ENCODE measurements at places on chromosomes 2 and 18.

DNA sequence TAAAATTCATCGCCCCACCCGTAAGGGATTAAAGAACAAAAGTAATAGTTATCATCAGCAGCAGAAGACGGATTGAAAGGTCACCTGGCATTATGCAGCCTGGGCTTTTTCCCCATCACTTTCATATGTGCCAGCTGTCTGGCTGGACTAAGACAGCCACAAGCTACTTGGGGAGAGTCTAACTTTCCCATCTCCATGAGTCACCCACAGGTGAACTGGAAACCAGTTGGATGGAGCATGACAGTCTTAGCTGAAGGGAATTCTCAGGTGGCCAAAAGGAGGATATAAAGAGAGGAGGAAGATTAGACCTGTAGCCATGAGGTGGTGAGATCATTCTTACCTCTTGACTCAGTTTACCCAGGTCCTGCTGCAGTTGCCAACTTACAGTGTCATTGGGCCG lies 7.0 kb upstream of the FAM178B start:
- DNase-seq = no peak

GRCh38 chr2:239540174-239540573 lies 139.4 kb upstream of the HDAC4 start:
- no peak for DNase-seq

DNA sequence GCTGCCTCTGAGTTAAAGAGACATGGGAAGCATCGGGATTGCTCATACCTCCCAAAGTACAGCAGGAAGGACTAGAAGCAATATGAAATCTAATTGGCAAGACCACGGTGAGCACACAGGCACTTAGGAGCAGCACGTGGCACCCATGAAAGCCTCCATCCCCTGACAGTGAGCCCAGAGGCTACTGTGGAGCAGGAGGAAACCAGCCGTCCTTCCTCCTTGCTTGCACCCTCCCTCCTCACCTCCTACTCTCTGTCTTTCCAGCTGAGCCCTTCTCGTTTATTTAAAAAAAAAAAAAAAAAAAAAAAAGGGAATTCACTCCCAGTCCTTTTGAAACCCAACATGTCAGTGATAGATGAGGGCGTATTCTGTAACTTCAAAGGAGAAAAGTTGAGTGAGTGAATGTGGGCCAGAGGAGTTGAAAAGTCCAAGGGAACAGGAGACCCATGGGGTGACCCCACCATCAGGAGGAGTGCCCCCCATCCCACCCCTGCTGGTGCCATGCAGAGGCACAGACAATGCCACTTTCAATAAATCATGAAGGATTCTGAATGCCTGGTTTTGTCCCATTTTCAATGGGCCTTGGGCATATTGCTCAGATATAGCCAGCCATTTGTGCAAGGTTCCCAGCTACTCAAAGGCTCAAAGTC lies 96.6 kb upstream of the ALPP start:
- DNase-seq = no peak

DNA sequence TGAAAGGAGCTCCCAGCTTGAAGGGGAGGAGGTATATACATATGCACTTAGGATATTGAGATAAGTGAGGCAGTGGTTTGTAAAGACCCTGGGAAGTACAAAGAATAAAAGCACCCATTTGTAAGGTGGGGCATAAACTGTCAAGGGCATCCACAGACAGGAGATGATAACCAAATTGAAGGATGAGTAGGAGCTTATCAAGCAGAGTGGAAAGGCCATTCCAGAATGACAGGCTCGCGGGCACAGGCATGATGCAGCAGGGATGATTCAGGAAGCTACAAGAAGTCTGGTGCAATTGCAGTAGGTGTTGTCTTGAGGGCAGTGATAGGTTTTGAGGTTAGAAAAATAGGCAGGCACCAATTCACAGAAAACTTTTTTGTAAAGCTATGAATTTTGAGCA lies 504.8 kb downstream of the PIK3C3 start:
- DNase-seq = no peak

DNA sequence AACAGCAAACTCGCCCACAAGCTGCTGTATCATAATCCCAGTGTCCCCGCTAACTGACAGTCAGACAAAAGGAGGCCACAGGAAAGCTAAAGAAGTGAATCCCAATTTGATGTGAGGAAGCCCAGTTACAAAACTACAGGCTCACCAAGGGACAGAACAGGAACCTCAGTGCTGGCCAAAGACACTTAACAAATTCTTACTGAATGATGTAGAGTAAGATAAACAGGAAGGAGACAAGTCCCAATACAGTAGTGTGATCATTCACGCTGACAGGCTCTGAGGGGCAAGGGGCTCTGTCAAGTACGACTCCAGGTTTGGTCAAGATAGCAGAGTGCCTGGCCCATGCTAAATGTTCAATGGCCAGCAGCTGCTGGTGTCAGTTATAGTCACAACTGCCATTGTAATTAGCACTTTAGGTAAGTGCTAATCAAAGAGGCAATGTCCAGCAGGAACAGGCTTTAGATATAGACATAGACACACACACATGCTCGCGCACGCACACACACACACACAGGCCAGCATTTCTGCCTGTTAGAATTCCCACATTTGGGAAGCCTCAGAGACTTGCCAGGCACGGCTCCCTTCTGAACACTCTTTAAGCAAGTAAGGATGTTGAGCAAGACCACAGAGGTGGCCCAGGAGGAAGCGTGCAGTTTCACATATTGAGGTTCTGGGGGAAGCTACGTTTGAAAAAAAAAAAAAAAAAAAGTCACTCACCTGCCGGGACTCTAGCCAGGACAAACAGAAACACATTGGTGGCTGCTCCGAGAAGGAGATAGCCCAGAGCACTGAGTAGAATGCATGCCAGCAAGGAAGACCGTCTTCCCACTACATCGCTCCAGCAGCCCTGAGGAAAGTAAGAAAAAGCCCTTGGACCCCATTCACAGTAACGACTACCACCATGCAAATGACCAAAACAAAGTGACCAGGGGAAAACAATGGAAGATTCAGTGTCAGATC lies 35.4 kb upstream of the TMEM182 start:
- no peak for DNase-seq

- DNase-seq = no peak
These were observed 8.7 kb downstream of the RAB12 start for GRCh38 chr18:8617907-8618306.

DNA sequence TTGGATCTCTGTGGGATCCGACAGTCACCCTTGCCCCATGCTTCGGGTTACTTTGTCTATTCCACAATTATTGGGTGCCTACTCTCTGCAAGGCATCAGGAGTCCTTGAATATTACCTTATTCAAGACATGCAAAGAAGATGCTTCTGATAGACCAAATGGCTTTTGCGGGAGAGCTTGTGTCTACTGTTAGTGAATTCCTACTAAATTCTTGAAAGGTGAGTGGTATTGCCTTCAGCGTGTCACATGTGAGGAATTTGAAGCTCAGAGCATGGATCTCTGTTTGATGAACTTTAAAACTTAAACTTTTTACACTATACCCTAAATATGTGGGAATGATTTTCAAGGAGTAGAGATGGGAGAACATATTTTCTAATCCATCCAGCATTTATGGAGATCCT lies 184.4 kb downstream of the LTBP1 start:
- no peak for DNase-seq

GRCh38 chr2:165857876-165858275 lies 63.8 kb upstream of the GALNT3 start:
- no peak for DNase-seq

DNA sequence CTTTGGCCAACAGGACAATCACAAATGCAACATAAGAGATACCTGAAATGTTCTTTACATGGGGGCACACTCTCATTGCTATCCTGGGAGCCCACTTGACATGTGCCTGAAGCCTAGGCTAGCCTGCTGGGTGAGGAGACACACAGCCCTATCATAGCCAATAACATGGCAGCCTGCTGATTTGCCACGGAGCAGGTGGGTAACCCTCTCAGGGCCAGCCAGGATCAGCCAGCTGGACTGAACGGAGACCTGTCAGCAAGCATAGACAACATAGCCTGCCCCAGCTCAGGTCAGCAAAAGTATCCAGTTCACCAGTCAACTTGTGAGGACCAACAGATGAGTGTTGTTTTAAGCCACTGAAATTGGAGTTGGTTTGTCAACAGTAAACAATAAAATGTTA lies 566.5 kb downstream of the DCDC2C start:
- no peak for DNase-seq

- no peak for DNase-seq
These were observed 471.6 kb downstream of the CPS1 start for GRCh38 chr2:211027976-211028375.

- no peak for DNase-seq
These were observed 868.8 kb downstream of the EPHA4 start for GRCh38 chr2:220703279-220703678.

GRCh38 chr2:85747441-85747840 lies 6.3 kb upstream of the ATOH8 start:
- no peak for DNase-seq

DNA sequence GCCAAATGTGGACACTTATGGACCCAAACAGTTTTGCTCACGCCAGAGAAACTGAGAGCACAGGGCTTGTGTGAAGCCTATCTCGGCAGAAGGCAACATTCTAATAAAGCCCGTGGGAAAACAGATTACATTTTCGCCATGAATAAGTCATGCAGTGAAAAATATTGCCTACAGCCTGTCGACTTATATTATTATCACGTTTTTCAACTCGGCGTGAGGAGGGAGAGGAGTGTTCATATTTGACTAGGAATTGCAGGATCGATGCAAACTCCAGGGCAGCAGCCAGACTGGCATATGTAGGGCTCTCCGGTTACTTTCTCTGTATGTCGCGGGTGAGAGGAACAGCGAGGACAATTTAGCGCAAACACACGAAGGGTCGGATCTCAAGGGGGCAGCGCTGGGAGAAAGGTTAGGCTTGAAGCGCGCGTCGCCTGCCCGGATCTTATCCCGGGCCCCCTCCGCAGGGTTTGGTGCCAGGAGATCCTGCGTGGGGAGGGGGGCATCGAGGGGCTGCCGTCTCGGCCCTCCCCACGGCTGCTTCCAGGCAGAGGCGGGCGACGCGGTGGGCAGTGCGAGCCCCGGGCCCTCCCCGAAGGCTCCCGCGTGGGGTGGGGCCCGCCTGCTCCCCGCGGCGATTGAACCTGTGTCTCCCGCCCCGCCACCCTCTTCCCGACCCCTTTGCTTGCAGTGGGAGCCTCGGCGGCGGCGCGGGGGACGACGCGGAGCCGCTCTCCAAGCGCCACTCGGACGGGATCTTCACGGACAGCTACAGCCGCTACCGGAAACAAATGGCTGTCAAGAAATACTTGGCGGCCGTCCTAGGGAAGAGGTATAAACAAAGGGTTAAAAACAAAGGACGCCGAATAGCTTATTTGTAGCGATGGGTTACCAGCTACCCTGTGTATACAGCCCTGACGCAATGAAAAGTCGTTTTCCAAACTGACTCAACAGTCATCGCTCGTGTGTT lies 4.4 kb downstream of the ADCYAP1 start:
- no peak for DNase-seq

- DNase-seq = no peak
These were observed 387.9 kb downstream of the SETBP1 start for GRCh38 chr18:45068400-45069094.

DNA sequence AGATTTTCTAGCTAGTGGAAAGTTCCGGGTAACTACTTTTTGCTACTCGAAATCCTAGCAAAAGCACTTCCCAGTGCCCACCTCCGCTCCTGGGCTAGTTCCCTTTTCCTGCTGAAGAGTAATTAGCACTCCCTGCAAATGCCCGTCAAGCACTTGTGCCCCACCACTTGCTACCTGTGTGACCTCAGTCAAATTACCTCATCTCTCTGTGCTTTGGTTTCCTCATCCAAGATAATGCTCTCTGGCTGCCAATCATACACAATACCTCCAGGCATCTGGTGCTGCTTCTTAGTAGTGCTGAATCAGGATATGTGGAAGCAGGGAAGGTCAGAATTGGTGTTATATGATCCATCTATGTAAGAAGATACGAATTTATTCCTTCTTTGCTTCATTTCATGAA lies 102.1 kb upstream of the CDCA7 start:
- no peak for DNase-seq

GRCh38 chr2:132813422-132813821 lies 143.4 kb upstream of the LYPD1 start:
- DNase-seq = no peak

DNA sequence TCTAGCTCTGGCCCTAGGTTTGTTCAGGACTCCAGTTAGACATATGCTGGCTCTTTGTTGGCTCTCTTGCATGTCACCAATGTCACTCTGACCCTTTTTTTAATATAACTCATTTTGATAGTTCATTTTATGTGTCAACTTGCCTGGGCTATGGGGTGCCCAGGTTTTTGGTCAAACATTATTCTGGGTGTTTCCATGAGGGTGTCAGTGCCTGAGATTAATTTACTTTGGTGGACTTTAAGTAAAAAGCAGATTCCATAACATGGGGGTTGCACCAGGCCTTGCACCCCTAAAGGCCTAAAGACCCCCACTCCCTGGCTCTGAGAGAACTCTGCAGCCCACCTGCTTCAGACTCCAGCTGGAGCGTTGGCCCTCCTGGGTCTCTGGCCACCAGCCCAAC lies 48.1 kb upstream of the SNTG2 start:
- DNase-seq = no peak

GRCh38 chr2:79511320-79511951 lies 1.4 kb upstream of the CTNNA2 start:
- no peak for DNase-seq

GRCh38 chr2:216855605-216856004 lies 4.3 kb downstream of the TNP1 start:
- DNase-seq = no peak

- DNase-seq = no peak
These were observed 187.5 kb upstream of the ACVR2A start for GRCh38 chr2:147657086-147658000.

GRCh38 chr2:140108706-140109475 lies 1328.7 kb upstream of the NXPH2 start:
- no peak for DNase-seq

DNA sequence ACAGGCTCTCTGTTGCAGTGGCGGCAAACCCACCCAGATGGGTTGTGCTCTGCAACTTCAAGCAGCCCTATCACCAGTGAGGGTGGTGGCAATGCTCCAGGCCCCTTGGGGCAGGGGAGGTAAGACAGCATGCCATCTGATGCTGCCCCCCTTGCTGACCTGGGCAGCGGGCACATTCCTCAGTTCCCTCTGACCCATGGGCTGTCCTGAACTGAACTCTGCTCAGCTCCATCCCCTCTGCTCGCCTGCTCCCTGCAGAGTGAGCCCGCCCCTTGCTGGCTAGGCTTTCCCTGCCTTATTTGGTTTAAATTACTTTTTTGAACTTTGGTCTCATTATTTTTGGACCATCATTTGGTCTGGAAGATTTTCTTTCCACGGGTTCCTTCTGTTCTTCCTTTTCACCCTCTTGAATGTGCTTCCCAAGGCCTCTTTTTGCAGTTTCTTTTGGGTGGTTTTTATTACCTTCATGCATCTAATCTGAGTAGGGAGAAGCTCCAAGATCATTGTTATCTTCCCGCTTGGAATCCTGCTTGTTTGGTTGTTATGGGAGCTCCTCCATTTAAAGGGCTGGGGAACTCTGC lies 565.4 kb downstream of the TNS1 start:
- no peak for DNase-seq

GRCh38 chr18:23918395-23919032 lies 96.0 kb upstream of the TTC39C start:
- DNase-seq = peak; percentile 40

- no peak for DNase-seq
These were observed 14.9 kb upstream of the PSME4 start for GRCh38 chr2:53985646-53986045.

- no peak for DNase-seq
These were observed 129.6 kb downstream of the CERS6 start for GRCh38 chr2:168585700-168586099.
